WTC11 (cell line): ENCODE measurements at places on chromosomes 16 and 17. TPM values are rescaled to one million over a fixed set of nuclear protein-coding genes. Genes with fewer than 3 reads are reported as not detected.

Gene EPX
- not detected in 3 replicates for total RNA-seq

Gene EVPLL
- total RNA-seq: not detected in 3 replicates

Gene PRR14
- total RNA-seq: 21.9 to 24.3 TPM (median 22.0 TPM) in 3 replicates

Gene SLC25A39
- 254 to 271 TPM (median 268 TPM) in 3 replicates for total RNA-seq

Gene KRT36
- total RNA-seq: not detected in 3 replicates

Gene CLTC
- 238 to 283 TPM (median 240 TPM) in 3 replicates for total RNA-seq

Gene ASPHD1
- 17.6 to 26.9 TPM (median 20.2 TPM) in 3 replicates for total RNA-seq

Gene KRT15
- 0.34 to 0.55 TPM (median 0.37 TPM) in 3 replicates for total RNA-seq

Gene SLC9A5
- 10.3 to 14.4 TPM (median 12.9 TPM) in 3 replicates for total RNA-seq

Gene RHBDL1
- 6.7 to 8.2 TPM (median 6.7 TPM) in 3 replicates for total RNA-seq

Gene SLC35G6
- 0.16 to 0.26 TPM (median 0.18 TPM) in 3 replicates for total RNA-seq

Gene TBC1D3I
- total RNA-seq: 0.27 to 0.53 TPM (median 0.39 TPM) in 3 replicates

Gene SULT1A3
- total RNA-seq: 7.1 to 11.3 TPM (median 8.3 TPM) in 3 replicates

Gene SLFN14
- not detected in 3 replicates for total RNA-seq

Gene CHD9NB
- total RNA-seq: 2.9 to 3.5 TPM (median 3.0 TPM) in 3 replicates

Gene CA4
- total RNA-seq: 5.4 to 6.7 TPM (median 6.2 TPM) in 3 replicates

Gene TERB1
- total RNA-seq: not detected in 3 replicates

Gene CD2BP2
- 51.0 to 56.6 TPM (median 51.1 TPM) in 3 replicates for total RNA-seq

Gene C16orf74
- total RNA-seq: 6.3 to 8.3 TPM (median 7.9 TPM) in 3 replicates

Gene ALOXE3
- total RNA-seq: 0.48 to 0.81 TPM (median 0.62 TPM) in 3 replicates

Gene VMO1
- 1.2 to 2.1 TPM (median 1.7 TPM) in 3 replicates for total RNA-seq

Gene SKAP1
- total RNA-seq: 0.30 to 0.57 TPM in 2 of 3 replicates, not detected in the other
